HL-60 (cell line): ENCODE measurements at places on chromosomes 16 and 17.
A peak's percentile ranks its signal among the peaks of the same experiment; 100 is the strongest.

DNA sequence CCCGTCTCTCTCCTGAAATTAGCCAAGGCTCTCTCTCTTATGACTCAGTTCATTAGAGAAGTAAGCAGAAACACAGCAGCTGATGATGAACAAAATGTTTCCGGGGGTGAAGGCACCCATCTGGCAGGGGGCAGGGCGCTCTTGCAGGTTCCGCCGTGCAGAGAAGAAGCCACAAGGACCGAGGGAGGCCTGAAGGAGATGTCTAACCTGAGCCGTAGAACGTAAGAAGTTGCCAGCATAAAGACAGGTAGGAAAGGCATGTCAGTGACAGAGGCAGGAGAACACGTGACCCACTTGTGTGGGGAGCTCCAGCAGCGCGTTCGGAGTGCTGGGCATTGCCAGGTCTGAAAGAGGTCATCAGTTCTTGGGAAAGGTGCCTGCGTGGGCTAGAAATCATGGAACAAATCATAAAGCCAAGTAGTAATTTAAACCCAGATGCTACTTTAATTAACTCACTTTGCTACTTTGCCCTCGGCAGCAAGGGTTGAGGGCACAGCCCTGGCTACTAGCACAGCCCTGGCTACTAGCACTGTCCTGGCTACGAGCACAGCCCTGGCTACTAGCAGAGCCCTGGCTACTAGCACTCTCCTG lies 198.6 kb downstream of the RPTOR start:
- DNase-seq = peak; percentile 49

GRCh38 chr17:27488231-27488630 lies 32.0 kb downstream of the KSR1 start:
- no peak for DNase-seq

GRCh38 chr16:17316005-17316404 lies 154.8 kb downstream of the XYLT1 start:
- DNase-seq = no peak

DNA sequence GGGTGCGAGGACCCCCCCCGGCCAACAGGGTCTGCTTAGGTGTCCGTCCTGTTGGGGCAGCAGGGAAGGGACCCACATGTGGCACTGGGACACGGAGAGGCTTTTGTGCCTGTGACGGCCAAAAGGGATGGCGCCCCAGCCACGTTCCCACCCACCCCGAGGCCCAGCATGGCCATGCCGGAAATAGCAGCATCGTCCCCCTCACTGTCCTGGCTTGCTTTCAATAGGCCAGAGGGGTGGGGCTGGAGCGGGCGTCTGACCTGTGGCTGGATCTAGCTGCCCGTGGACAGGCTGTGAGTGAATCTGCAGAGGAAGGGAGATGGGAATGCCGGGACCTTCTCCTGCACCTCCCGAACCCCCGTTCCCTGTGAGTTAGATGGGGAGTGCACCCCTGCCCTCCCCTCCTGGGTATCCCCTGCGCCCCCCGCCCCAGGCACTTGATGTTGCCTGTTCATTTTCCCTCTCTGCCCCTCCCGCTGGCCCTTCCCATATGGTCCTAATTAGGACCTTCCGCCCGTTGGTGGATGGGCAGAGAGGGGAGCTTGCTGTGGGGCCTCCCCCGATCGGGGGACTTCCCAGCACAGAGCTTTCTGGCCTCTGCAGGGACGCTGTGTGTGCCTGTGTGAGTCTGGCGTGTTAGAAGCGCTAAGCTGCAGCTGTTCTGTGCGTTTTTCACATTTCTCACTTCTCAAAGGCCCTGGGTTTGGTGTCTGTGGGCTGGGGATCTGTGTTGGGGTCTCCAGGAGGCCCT lies 292.8 kb downstream of the SEC14L1 start:
- no peak for DNase-seq

- no peak for DNase-seq
These were observed 253.3 kb downstream of the SLC39A11 start for GRCh38 chr17:72839131-72839725.

- DNase-seq = no peak
These were observed 1.1 kb downstream of the PRSS41 start for GRCh38 chr16:2799205-2799858.

DNA sequence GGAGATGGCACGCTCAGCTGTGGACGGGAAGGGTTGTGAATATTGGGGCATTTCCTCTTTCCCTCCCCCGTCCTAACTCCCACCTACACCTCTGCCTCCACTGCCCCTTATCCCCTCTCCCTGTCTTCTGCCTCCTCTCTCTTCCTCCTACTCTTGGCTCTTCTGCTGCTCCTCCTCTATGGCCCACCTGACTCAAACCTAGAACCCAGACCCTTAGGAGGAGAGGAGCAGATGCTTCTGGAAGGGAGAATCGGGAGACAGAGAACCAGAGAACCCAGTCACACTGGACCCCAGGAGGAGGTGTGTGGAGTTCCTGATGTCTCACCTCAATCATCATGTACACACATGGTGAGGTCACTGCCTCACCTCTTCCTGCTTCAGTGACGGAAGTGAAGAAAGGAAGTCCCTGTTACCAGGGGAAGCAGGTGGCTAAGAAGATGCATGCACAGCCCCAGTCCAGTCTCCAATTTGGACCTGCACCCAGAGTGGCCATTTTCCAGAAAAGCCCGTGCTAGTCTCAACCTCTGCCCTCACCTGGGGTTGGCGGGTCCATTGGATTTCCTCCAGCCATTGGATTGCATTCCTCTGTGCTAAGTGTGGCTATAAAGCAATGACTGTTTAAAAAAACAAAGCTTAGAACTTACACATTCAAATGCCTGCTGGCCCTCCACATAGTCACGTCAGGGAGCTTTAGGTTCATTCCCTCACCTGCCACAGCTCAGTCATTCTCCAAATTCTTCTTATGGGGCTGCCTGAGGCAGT lies 4.0 kb downstream of the RNF222 start:
- peak; percentile 29 for DNase-seq

DNA sequence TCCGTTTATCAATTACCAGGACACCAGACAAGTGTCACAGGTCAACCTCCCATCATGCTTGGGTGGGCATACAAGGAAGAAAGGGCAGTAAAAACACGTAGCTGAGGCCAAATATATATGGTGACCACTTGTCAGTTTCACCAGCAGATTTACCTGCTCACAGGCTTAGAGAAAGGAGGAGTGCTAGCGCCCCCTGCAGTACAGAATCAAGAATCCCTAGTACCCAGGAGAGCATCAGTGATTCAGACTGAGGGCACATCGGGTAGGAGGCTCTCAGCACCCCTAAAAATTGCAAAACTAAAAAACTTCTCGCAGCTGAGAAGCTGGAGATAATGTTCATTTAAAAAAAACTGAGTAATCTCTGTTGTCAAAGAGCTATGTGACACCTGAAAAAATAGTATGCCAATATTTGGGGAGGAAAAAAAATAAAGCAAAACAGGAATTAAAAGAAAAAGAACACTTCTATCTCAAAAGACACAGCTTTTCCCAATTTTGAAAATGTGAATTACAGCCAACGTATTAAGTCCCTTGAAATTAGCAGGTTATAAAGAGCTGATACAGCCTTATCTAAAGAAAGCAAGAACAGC lies 21.2 kb upstream of the MON1B start:
- DNase-seq = peak; percentile 59

GRCh38 chr17:30369995-30370394 lies 8.7 kb upstream of the CPD start:
- DNase-seq = no peak

DNA sequence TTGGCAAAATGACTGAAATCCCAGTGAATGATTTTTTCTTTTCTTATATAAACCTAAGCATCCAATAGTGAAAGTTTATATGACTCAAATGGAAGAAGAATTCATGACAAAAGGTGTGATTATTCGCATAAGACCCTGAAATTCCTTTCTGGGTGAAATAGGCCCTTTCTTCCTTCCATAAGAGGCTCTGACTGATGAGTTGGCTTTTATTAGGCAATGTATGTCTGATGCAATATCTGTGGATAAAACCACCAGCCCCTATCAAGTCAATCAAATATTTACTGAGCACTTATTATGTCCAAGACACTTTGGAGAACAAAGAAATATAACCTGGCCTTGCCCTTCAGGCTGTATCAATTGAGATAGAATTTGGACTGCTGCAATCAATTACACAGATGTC lies 316.6 kb downstream of the CDH13 start:
- DNase-seq = no peak

DNA sequence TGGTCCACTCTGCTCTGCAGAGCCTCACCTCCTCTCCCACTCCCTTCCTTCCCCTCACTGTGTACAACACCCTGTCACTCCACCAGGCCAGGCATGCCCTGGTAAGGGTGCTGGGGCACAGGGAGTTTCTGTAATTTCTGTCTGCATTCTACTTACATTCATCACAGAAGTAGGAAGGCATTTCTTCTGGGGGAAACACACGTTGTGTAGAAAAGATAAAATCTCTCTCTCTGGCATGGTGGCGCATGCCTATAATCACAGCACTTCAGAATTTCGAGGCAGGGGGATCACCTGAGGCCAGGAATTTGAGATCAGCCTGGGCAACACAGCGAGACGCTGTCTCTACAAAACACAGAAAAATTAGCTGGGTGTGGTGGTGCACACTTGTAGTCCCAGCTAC lies 27.0 kb downstream of the WNT3 start:
- DNase-seq = no peak

DNA sequence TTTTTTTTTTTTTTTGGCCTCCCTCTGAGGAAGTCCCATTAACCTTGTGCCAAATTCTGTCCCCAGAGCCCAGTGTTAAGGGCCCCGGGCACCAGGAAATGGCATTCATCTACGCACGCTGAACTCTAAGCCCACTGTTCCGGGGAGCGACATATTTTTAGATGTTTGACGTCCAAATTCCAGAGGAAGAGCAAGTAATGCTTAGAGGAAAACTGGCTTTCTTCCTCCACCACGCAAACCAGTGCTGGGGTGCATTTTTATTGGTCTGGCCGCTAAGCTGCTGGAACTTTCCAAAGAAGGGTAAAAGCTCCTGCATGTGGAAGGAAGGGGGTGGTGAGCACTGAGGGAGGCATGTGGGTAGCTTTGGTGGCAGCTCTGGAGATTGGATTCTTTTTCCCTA lies 8.3 kb downstream of the WFDC1 start:
- DNase-seq = no peak

DNA sequence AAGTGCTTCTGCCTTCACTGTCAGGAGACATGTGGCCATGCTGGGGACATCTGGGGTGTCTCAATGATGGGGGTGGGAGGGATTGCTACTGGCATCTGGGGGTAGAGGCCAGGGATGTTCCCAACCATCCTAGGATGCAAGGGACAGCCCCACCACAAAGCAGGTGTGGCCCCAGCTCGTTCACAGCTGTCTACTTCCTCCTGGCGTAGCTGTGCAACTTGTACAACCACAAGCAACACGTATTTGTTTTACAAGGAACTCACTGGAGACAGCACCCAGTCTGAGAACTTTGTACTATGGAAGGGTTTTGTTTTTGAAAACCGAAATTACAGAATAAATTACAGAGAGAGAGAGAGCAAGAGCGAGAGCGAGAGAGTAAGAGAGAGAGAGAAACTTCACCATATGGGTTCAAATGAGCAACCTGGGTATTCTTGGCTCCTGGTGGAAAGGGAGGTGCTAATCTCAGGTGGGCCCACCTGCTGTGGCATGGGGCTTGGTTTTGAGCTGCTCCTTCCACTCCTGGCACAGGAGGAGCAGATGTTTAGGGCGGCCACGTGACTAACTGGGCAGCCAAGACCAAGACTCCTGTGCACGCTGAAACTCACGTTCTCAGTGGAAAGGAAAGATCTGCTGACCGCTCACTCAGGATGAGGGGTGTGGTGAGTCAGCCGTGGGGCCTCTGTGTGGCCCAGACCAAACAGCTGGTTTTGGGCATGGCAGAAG lies 17.5 kb upstream of the TNFRSF13B start:
- peak; percentile 24 for DNase-seq

GRCh38 chr16:56683424-56684172 lies 1.3 kb downstream of the MT1X start:
- no peak for DNase-seq

DNA sequence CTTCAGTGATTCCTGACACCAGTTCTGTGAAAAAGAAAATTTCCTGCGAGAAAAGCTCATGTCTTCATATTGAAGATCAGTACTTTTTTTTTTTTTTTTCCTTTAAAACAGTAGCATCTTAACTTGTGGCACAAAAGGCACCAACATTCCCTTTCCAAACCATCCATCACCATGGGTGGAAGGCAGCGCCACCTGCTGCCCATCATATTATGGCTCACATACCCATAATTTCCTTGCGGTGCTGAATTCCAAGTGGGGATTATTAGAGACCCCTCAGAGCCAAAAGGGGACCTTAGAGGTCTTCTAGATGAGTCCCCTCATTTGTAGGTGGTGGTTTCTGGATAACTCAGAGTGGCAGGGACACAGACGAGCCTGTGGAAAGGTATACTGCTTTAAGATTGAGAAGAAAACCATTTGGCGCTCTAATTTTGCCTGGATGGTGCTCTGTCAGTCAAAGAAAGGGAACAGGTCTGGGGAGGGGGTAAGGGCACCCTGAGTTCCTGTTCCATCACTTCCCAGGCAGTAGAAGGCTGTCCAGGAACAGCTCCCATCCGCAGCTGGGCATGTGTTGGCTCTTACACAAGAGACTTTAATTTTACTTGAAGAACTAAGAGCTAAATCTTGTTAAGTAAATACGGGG lies 7.9 kb upstream of the SOST start:
- no peak for DNase-seq

DNA sequence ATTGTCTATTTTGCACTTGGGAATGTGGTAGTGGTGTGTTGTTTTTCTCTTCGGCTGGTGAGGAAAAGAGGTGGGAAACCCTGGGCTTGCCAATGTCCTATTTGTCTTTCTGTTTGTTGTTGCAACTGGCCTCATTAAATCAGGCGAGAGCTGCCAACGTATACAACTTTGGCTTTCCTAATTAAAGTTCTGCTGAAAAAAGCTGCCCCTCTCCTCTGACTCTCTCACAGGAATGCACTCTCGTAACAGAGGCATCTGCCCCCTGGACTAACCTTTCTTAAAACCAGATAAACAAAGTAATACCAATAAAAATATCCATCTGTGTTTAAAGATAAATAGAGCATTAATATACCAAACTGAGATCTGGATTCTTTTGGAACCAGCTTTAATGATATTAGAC lies 7.8 kb downstream of the CDRT15 start:
- no peak for DNase-seq

DNA sequence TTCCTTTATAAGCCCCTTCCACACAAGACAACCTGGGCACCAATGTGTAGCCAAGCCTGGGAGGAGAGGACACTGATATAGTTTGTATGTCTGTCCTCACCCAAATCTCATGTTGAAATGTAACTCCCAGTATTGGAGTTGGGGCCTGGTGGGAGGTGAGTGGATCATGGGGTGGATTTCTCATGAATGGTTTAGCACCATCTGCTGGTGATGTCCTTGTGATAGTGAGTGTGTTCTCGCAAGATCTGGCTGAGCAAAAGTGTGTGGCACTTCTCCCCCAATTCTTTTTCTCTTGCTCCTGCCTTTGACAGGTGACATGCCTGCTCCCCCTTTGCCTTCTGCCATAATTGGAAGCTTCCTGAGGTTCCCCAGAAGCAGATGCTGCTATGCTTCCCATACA lies 135.8 kb downstream of the USP31 start:
- no peak for DNase-seq
